ENCODE measurements at places on chromosomes 6 and 20.

DNA sequence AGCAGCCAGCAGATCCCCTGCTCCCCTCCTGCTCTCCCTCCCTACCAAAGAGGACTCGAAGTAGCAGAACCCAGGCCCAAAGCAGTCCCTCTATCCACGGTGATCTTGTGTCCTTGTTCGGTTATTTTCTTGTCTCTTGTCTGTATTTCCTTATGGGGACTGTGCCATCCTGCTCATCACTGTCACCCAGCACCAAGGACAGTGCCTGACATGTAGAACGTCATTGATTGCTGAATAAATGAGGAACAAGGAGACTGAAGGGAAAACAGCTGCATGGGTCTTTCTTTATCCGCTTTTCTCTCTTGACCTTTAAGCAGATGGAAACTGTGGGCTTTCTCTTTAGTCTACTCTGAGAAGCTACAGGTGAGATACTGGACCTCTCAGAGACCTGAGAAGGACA is 29.4 kb upstream of the ZNF831 start:
- DNase-seq, result no peak

- no peak for DNase-seq
Measured at GRCh38 chr20:18831830-18832499, 18.4 kb downstream of the SCP2D1 start.

DNA sequence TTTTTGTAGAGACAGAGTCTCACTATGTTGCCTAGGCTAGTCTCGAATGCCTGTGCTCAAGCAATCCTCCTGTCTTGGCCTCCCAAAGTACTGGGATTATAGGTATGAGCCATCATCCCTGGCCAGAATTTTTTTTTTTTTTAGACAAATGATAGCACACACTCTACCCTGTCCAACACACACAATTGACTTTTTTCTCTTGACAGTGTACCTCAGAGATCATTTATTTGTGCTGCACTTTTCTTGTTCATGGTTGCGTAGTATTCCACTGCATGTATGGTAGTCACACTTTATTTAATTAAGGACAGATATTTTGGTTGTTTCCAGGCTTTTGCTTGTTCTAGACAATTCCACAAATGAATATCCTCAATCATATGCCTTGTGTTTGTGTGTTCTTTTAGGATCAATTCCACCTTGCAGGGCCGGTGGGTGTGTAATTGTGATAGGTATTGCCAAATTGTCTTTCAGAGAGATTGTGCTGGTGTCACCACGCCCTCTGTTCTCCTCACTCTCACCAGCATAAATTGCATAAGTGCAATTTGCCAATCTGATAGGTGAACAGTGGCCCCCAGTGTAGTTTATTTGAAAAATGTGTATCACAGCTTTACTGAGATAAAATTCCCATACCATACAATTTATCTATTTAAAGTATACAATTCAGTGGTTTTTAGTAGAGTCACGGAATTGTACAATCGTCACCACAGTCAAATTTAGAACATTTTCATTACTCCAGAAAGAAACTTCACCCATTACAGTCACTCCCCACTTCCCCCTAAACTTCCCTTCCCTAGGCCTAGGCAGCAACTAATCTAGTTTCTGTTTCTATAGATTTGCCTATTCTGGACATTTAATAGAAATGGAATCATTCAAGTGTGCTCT is 20.1 kb downstream of the SRC start:
- no peak for DNase-seq

DNA sequence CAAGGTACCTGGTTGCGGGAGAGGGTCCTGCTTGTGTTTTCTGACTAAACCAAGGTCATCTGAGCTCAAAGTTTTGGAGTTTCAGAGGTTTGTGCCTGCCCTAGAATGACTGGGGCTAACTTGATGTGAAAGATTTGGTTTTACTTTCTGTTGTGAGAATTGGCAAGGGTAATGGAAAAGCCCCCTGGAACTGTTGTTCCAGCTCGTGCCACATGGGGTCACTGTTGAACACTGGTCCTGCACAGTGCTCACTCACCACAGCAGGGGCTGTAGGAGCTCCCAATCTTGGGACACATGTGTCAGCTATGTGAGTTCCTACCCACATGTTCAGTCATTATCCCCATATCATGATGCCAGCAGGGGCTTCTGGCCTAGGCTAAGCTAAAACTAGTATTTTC is 6.5 kb downstream of the TGM6 start:
- DNase-seq, result peak; percentile 33

GRCh38 chr20:571754-572441 is 28.3 kb upstream of the CSNK2A1 start:
- DNase-seq, result no peak

GRCh38 chr20:62978561-62978943 is 26.0 kb downstream of the SLC17A9 start:
- DNase-seq, result no peak

GRCh38 chr6:42783876-42784642 is 2.2 kb downstream of the BICRAL start:
- no peak for DNase-seq

DNA sequence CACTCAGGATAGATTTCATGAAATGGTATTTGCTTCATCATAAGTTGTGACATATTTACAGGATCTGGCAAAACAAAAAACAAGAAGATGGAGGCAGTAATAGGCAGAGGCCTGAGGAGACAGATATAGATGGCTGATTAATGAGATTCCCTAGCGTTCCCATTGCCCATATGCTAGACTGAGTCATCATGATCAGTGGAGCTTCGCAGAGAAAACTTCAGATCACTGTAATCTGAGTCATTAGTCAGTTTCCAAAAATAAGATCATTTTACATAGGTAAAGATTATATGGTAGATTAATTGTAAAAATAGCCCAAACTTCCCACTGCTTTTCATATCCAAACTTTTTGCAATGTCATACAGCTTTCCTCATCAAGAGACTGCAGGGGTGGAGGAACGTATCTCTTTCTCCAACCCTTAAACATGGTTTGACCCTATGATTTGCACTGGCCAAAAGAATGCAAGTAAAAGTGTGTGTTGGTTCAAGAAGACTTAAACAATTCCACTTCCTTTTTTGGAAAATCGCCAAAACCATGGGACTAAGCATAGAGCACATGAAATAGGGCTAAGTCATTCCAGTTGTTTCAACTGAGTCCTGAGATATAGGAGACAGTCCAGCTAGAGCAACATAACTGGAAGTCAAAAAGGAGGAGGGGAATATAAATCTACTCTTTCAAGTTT is 626.0 kb downstream of the RNF144B start:
- DNase-seq, result no peak

GRCh38 chr20:24669701-24670100 is 200.3 kb downstream of the SYNDIG1 start:
- DNase-seq, result no peak

- no peak for DNase-seq
Measured at GRCh38 chr6:120671519-120671918, 662.8 kb downstream of the TBC1D32 start.

- no peak for DNase-seq
Measured at GRCh38 chr6:31727034-31727716, 1.9 kb downstream of the DDAH2 start.

DNA sequence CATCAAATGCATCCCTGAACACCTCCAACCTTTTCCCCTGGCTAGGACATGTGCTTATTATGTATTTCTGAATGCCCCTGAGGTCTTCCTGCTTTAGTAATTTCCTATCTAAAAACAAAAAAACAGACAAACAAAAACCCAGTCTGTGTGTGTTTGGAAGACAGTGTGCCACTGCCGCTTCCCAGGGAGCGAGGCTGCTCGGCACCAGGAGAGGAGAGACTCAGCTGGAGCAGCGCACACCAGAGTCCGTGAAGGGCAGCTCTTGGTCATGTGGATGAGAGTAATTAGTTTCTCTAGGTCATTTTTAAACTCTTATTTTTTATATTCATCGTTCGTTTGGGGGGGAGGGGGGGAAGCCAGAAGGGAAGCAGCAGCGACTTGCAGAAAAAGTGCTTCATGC is 10.0 kb upstream of the ANKRD60 start:
- no peak for DNase-seq

DNA sequence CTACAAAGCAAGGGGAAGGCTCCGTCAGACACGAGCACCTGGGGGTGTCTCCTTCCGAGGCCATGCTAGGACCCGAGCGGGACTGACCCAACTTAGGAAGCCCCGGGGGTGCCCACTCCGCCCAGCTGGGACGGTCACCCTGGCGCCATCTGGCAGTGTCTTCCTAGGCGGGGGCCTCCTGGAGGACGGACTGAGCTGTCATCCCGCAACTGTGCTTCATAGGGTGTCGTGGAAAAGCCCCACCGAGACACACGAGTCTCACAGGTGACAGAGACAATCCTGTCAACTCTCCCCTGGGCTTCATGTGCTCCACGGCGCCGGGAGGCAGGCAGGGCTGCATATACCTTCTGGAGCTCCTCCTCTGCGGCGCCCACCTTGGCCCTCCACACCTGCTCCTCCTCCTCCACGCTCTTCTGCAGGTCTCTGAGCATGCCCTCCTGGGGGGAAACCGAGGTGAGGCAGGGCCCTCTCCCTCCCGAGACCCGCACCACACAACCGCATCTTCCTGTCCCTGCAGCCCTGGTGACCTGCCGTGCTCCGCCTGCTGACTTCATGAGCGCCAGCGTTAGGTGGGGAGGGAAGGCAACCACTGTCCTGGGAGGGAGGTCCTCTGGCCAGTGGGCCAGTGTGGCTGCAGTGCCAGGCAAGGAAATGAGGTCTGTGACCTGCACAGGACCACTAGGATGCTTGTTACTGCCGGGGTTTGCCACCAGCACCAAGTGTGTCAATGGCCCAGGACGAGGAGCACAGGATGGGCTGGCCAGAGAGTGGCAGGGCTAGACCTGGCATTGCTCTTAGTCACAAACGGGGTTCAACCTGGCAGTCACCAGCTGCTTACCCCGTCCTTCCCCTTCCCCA is 50.7 kb downstream of the DSTN start:
- no peak for DNase-seq

- DNase-seq, result no peak
Measured at GRCh38 chr6:30557683-30557981, 537 bp downstream of the PRR3 start.

DNA sequence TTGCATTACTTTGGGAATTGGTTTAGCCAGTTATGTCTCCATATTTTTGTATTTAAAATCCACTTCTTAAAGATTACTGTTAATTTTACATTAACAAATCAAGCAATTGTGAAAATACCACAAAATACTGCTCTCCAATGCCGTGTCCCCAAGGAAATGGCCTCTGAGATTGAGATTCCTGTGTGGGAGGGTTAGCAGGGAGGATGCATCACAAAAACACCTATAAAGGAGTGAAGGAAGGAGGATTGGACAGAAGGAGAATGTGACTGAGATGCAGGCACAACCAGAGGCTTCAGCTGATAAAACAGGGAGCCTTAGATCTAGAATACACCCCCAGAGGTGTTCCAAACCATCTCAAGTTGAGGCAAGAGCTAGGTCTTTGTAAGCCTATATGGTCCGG is 34.2 kb upstream of the NKAIN2 start:
- no peak for DNase-seq

- no peak for DNase-seq
Measured at GRCh38 chr6:87393026-87393622, 14.6 kb upstream of the CFAP206 start.

- no peak for DNase-seq
Measured at GRCh38 chr6:136095986-136096385, 154.1 kb downstream of the MTFR2 start.

- no peak for DNase-seq
Measured at GRCh38 chr6:26205161-26205624, 118.0 kb downstream of the HFE start.

- DNase-seq, result no peak
Measured at GRCh38 chr20:18034039-18034438, 23.7 kb downstream of the OVOL2 start.

DNA sequence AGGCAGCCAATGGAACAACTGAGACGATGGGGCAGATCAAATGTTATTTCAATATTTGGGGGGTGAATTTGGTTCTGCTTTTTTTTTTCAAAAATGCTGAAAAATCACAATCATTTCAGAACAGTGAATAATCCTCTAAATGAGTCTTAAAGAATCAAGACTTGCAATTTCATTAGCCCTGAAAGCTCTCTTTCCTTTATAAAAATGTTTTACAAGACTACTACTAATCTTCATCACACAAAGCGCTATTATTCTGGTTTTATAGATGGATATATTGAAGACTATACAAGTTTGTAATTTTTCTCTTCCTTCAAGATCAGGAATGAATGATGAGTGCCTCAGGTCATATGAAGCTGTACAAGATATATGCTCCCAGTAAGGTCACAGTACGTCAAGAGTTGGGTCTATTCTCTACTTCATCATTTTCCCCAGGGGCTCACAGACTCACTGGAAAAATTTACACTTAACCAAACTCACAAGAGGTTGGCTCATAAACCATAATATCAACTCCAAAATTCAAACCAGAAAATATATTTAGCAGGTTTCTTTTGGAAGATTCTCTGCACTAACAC is 19.5 kb downstream of the RNF24 start:
- DNase-seq, result no peak

GRCh38 chr6:168169624-168170023 is 90.6 kb upstream of the FRMD1 start:
- no peak for DNase-seq

GRCh38 chr20:37423545-37423944 is 77.6 kb downstream of the SRC start:
- no peak for DNase-seq

DNA sequence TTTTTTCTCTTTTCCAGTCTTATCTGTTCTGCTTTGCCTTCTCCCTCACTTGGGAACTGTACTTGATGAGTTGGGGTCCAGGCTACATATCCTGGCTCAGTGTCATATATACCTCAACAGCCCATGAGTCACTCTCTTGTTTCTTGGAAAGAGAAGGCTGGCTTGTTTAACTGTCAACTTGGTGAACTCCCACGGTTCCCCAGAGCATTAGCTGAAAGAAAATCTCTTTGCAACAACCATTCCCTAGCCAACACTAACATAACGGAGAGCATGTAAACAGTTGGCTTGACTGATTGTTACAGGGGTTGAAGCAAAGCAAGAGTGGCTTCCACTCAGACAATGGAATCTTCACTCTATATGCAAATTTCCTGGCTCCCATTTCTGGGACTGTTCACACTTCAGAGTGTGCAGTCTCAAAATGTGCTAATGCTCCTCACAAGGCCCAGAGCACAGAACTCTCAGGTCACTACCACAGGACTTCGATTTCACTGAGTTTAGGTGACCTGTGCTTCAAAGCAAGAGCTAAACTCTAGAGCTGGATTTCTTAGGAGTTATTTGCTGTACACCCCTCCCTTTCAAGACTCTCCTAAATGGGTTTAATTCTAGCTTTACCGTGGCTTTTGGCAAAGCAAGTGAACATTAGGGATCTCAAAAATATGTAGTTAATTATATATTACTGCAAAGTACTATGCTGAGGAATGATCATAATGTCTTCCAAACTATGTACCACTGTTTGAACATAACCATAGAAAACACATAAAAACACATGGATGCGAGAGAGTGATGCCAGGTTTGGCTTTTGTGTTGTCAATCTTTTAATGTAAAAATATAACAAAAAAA is 609.8 kb downstream of the RFPL4B start:
- no peak for DNase-seq

- DNase-seq, result no peak
Measured at GRCh38 chr6:165704045-165704748, 41.2 kb upstream of the PDE10A start.

GRCh38 chr6:84766799-84767525 is 2.6 kb upstream of the TBX18 start:
- DNase-seq, result no peak

- DNase-seq, result no peak
Measured at GRCh38 chr6:157751547-157752200, 71.4 kb upstream of the SNX9 start.

- no peak for DNase-seq
Measured at GRCh38 chr6:139521338-139521737, 146.9 kb upstream of the CITED2 start.

GRCh38 chr20:37523911-37524700 is 3.1 kb downstream of the NNAT start:
- DNase-seq, result no peak
